ENCODE measurements at places on chromosomes 1 and 21.

DNA sequence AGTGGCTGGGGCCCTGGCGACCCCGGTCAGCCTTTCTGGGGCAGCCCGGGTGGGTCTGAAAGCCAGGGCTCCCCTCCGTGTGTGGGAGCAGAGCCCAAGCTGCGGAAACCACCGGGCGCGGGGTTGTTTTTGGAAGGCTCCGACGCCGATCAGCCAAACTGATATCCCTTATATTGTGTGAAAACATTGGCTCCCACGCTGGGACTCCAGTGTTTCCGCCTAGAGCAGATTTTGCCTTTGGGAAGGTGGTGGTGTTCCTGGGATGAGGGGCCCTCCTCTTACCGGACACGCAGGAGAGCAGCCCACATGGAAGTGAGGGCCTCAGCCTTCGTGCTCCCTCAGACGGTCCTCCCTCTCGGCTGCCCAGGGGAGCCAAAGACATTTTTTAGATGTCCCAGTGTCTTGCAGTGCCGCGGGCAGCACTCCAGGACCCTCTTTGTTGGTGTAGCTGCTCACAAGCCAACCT lies 54.3 kb downstream of the NGF start:
- no peak for DNase-seq

DNA sequence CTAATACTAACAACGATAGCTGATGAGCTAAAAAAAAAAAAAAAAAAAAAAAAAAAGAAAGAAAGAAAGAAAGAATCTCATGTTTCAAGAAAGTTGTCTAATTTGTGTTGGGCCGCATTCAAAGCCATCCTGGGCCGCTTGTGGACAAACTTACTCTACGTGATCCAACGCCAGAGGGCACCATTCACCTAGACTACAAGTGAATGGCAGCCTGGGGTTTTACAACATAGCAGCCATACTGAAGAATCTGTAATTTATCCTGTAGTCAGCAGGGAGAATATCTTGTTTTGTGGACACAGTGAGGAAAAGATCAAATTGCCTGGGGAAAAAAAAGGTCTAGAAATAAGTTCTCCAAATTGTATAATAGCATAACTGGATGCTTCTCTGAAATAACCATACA lies 47.0 kb downstream of the CYP2J2 start:
- no peak for DNase-seq

- DNase-seq = no peak
Measured at GRCh38 chr1:170407581-170407980, 124.4 kb upstream of the GORAB start.

DNA sequence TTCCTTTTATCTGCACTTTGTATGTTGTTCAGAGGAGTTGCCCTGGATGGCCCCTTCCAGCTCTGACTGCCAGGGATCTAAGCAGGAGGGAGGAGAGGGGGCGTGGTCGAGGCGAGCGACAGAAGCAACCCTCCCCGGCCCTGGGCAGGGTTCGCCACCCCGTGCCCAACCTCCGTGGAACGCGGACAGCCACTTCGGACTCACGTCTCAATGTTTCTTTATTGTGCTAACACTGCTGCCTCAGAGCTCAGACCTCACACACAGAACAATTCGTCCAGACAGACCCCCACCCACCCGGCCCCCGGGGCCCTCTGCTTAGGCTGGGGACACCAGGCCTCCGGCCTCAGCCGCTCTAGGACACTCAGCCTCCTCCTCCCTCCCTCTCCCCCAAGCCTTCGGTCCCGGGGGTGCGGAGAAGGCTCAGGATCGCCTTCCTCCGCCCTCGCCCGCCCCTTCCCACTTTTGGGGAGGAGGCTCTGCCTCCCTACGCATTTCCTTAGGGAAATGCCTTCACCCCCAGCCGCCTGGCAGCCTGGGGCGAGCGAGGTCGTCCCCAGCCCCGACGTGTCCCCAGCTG lies 8.3 kb downstream of the VSIG8 start:
- no peak for DNase-seq

DNA sequence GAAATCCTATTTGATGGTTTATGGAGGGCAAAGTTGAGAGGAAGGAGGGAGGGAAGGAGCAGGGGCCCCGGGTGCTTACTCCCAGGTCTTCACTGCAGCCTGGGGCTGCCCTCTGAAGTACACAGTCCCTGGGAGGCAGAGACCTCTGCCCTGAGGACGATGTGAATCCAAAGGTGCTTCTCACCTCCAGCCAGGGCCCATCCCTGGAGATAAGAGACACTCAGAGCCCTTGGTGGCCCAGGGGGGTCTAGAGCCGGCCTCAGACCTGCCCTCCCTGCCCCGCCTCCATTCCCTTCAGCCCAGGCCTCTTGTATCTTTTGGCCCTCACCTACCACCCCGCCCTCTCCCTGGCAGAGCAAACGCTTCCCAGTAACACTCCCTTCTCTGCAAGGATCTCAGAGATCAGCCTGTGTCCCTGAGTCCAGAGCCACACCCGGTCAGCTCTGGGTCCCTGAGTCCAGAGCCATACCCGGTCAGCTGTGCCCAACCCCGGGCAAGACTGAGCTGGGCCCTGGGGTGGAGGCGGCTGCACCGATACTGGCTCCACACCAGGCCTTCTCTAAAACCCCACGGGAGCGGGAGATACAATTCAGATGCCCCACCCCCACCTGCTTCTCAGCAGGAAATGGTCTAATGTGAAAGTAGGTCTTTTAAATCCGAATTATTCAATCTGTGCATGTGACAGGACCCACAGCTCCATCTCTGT lies 3.6 kb upstream of the GNB1 start:
- DNase-seq = no peak

- no peak for DNase-seq
Measured at GRCh38 chr1:83012950-83013349, 986.0 kb downstream of the TTLL7 start.

DNA sequence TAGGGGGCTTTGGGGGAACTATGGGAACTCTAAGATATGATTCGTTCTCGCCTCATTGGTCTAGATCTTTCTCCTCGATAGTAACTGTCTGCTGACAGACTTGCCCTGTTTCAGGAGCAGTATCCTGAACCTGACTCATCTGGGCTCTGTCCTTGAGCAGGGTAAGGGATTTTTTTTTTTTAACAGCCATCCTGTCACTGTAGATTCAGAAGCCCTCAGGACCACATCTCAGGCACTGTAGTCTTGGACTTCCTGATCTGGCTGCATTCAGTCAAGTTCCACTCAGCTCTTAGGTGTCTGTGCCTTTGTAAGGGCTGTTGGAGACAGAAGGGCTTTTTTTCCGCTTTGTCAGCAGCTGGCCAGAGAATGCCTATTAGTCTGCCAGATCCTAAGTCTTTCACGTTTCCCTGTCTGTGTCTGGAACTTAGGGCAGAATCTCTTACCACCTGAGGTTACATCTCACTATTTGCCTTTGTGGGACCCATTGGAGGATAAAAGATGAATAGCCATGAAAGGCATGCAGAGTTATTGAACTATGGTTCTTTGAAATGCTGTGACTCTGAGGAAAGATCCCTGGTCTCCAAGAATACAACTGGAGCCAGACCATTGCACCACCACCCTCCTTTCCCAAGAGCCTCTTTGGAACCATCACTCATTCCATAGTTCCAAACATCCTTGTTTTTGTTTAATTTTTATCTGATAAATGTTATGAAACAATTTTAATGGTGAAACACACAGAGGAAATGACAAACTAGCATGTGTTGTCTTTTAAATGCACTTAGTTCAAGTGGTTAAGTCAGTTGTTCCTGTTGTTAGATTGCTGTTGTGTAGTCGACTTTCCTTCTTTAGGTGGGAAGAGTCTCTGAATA lies 49.7 kb upstream of the MACF1 start:
- DNase-seq = peak; percentile 79

GRCh38 chr1:117093091-117093534 lies 28.4 kb downstream of the TRIM45 start:
- DNase-seq = peak; percentile 9

DNA sequence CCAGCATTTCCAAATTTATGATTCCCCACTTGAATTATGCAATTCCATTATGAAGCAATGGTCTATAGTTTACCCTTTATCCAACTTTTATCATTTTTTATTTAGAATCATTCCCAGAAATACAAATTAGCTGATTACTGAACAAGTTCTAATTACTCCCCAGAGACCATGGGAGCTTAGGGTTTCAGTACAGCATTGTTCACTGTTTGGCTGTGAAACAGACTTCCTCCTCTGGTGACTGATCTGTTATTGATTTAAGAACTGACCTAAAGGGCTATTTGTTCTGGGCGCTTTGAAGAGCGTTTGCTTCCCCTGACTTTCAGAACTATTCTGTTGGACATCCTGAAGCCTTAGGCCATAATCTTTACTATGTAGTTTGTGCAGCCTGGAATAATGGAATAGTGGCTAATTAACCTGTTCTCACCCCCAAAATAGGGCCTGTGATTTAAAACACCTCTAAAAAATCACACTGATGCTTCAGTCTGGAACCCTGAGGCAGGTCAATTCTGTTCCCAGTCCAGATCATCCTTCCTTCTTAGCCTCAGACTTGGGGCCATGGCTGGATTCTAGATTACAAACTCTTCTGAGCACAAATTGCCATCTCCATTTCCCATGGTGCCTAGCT lies 58.7 kb downstream of the ALG14 start:
- no peak for DNase-seq

DNA sequence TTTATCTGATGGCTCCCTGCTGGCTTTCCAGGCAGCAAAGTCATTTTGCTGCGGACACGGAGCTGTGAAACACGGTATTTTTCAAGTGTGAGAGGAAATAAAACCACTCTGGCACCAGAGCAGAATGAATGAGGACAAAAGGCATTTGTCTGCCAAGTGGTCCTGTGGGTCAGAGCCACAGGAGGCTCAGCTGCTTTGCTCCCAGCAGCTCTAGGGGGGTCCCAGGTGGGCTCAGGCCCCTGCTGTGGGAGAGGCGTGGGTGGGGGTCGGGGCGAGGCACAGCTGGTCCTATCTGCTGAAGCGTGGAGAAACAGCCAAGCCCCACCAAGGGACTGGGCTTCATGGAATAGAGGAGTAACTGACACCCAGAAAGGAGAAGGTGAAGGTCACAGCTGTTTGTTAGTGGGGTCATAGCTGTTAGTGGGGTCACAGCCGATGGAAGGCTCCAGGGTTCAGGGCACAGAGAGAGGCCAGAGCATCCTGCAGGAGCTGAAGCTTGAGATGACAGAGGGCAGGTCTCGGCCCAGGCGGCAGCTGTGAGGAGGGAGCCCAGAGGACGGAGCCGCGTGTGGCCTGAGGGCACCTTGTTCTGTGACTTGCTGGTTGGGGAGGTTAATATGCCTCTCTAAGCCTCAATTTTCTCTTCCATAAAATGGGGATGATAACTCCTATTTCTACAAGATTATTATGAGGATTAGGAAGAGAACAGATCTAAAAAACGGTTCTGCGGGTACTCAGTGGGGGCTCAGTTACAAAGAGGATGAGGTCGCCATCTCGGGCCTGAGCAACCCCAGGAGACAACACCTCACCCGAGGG lies 7.1 kb downstream of the KIF17 start:
- DNase-seq = no peak

DNA sequence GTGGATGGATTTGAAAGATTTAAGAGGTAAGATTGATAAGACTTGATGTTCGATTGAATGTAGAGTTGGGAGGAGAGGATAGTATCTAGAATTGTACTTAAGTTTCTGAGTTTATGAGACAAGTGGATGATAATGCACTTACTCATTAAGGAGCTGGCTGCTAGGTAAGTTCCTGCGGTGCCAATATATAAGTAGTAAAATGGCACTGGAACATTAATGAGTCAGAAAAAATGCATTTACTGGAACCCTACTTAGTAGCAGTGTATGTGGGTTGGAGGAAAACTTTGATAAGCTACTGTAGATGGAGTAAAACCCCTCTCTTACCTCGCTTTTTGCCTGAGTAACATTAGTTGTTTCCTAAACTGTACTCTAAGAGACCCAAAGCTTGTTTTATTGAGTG lies 68.2 kb downstream of the ZFYVE9 start:
- DNase-seq = no peak

DNA sequence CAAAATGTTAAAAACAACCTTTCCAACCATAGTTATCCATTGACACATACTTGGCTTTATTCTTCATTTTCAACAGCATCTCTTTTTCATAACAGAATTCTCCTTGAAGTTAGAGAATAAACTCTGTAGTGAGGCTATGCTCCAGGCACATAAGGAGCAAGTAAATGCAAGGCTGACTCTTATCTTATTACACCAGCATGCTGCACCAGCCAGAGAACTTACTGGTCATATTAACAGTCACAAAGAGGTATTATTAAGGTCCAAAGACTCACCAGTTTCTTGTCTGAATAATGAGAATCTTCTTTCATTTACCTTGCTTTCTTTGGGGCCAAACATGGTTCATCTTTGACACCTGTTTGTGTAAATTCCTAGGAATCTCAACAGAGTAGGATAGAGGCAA lies 71.3 kb upstream of the IVNS1ABP start:
- DNase-seq = no peak

DNA sequence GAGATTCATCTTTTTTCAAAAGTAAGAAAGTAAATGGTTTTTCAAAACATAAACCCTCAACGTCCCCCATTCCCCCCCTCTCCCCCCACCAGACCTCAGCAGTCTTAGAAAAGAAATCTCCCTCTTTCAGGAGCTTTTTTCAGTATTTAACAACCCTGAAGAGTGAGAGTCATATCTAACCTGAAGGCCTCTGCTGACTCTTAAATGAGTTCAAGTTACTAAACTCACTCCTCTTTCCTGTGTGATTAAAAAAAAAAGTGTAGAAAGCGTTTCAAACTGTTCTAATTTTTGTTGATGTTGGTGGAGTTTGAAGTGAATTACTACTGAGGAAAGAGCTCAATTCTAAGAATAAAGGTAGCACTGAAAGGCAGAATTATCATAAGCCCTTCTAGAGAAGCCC lies 93.7 kb downstream of the VAV3 start:
- DNase-seq = no peak

- DNase-seq = no peak
Measured at GRCh38 chr1:12171206-12172041, 4.6 kb downstream of the TNFRSF1B start.

- no peak for DNase-seq
Measured at GRCh38 chr1:55530749-55531478, 315.8 kb upstream of the USP24 start.

DNA sequence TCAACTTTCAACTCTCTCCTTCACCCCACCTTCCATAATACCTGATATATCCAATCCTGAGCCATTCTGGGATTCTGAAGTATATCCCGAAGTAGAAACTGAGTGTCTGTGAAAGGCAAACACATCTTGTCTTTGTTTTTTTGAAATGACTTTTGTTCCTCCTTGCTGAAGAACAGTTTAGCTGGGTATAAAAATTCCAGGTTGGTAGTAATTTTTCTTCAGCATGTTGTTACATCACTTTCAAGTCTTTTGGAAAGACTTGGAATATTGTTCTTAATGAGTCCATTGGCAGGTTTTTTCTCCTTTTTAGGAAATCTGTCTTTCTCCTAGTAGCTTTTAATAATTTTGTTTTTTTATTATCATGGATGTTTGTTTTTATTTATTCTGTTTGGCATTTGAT lies 32.7 kb downstream of the CRYAA start:
- DNase-seq = no peak

GRCh38 chr21:34649400-34649799 lies 19.4 kb upstream of the CLIC6 start:
- no peak for DNase-seq

DNA sequence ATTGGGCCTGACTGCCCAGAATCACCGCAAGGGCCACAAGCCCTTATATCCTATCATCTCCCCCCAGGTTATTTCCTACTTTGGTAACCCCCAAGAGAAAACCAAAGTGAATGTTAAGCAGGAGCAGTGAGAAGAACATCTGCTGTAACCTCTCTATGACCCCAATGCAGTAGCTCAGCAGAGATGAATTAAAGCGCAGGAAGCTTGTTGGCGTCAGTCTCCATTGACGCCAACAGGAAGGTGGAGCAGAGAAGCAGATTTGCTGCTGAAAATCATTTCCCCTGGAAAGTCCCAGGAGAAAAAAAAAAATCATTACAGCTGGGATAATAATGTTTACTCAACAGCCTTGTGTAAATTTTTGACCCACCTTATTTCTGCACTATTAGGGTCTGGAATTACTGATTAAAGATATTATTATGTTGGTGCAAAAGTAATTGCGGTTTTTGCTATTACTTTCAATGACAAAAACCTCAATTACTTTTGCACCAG lies 33.2 kb upstream of the FAM163A start:
- no peak for DNase-seq
